ENCODE measurements at places on chromosomes 6 and 20. TPM values are rescaled to one million over a fixed set of nuclear protein-coding genes. Genes with fewer than 3 reads are reported as not detected.

- DNase-seq = no peak
Observed at GRCh38 chr6:107075951-107076381, 39.3 kb downstream of the BEND3 start.

- no peak for DNase-seq
Observed at GRCh38 chr6:153873541-153873940, 165.5 kb upstream of the OPRM1 start.

DNA sequence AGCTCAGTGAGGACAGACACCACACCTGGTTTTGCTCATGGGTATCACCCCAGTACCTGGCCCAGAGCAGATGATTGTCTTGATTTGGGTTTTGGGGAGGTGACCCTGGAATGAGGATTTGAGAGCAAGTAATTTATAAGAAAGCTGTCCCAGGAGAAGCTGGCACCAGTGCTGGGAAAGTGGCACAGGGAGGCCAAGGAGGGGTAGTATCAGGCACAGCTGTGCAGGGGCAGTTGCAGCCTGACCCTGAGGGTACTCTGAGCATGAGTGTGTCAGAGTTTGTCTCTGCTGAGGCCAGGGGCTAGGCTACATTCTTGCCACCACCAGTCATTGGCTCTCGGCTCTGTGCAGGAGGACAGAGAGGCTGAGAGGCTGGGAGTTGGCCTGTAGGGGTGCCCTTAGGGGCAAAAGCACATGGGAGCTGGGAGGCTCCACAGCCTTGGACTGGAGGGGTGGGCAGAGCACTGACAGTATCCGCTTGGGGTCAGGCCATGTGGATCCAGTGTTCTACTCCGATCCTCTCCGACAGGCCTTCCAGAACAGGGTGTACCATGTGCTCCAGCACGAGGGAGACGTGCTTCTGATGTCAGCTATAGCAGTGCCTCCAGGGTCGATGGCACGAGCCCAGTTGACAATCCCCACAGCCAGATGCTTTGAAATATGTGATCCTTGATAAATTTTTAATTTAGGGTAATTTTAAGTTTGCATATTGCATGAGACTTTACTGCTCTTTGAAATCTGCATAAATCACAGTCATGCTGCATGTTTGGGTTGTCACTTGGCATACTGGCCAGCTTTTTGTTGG lies 121.3 kb downstream of the PHACTR3 start:
- DNase-seq = no peak

DNA sequence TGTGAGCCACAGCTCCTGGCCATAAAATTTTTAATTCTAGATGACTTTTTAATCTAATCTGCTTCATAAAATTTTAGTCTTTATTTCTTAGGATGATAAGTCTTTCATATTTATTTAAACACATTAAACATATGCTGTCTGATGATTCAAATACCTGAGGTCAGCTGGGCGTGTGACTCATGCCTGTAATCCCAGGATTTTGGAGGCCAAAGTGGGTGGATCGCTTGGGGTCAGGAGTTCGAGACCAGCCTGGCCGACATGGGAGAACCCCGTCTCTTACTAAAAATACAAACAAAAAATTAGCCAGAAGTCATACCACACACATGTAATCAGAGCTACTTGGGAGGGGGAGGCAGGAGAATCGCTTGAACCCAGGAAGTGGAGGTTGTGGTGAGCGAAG lies 53.1 kb downstream of the RBM24 start:
- DNase-seq = no peak

GRCh38 chr6:133131621-133132465 lies 109.3 kb upstream of the EYA4 start:
- DNase-seq = no peak

GRCh38 chr20:60295214-60295613 lies 337.0 kb downstream of the CDH26 start:
- DNase-seq = no peak

DNA sequence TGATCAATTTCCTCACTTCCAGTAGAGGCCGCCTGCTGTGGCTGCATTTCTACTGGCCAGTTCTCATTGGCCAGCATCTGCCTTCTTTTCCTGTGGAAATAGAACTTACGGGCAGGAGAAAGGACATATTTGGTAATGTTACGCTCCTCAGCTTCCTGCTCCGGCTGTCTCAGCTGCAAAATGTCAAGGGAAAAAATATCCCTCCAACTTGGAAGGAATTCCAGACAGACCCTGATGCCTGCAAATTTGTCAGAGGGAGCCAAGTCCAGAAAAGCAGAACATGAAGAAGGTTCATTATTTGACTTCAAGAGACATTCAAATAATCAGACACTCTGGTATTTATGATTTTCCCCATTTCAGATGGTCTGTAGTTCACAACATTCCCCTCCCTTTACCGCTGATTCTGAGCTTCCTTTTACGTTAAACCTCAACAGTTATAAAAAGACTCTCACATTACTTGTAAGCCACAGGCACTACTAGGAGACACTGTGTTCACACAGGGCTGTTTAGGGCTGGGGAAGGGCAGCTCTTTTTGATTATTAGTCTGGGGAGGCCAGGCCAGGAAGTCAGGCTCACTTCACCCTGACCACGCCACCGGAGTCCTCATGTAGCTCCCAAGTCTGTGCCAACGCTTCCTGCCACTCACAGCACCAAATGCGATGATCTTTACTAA lies 179.6 kb upstream of the CCN2 start:
- DNase-seq = peak; percentile 30

- DNase-seq = no peak
Observed at GRCh38 chr20:25257130-25257529, 9.2 kb downstream of the PYGB start.

- DNase-seq = peak; percentile 51
Observed at GRCh38 chr6:12957321-12958051, 240.9 kb downstream of the PHACTR1 start.

GRCh38 chr6:166643891-166644590 lies 17.0 kb upstream of the RPS6KA2 start:
- DNase-seq = no peak

DNA sequence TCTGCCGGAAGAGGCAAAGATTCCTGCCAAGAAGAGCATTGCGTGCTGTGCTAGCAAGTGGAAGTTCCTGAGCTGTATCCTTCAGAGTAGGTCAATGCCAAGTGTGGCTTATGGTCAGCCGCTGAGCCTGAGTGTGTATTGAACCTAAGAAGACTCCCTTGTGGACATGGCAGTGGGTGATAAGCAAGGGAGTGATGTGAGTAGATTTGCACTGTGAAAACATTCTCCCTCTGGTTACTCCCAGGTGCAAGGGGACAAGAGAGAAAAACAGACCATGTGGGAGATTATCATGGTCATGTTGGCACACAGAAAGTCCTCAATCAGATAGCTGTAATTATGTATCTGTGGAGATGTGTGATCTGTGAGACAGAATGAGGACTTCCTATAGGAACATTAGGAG lies 6.1 kb upstream of the TMEM74B start:
- DNase-seq = no peak

DNA sequence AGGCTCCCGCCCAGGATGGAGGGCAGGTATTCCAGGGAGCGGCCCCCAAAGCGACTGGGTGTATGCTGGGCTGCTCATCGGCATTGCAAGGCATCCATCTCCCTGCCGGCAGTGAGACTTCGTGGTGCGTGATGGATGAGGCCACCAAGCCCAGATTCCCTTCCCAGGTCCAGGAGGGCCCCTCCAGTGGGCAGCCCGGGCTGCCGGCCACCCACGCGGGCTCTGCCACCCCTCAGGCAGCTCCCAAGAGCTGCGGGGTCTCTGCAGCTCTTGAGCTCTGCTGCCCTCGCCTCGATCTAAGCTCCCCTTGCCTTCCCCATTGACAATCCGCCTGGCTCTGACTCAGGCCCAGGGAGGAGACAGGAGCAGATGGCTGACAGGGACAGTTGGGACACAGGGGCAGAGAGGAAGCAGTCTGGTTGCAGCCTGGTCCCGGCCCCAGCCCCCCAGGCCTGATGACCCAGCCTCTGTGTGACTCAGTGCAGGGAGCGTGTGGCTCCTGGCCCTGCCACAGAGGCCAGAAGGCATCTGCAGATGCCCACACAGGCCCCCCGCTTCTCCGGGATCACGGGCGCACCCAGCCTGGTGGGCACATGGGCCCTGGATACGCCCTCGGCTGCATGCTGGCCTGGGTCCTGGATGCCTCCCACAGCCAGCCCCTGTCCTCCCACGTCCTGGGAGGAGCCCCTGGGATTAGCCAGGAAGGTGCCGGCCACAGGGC lies 33.0 kb downstream of the SLCO4A1 start:
- DNase-seq = no peak

GRCh38 chr20:3313683-3314065 lies 74.7 kb upstream of the SLC4A11 start:
- peak; percentile 16 for DNase-seq

DNA sequence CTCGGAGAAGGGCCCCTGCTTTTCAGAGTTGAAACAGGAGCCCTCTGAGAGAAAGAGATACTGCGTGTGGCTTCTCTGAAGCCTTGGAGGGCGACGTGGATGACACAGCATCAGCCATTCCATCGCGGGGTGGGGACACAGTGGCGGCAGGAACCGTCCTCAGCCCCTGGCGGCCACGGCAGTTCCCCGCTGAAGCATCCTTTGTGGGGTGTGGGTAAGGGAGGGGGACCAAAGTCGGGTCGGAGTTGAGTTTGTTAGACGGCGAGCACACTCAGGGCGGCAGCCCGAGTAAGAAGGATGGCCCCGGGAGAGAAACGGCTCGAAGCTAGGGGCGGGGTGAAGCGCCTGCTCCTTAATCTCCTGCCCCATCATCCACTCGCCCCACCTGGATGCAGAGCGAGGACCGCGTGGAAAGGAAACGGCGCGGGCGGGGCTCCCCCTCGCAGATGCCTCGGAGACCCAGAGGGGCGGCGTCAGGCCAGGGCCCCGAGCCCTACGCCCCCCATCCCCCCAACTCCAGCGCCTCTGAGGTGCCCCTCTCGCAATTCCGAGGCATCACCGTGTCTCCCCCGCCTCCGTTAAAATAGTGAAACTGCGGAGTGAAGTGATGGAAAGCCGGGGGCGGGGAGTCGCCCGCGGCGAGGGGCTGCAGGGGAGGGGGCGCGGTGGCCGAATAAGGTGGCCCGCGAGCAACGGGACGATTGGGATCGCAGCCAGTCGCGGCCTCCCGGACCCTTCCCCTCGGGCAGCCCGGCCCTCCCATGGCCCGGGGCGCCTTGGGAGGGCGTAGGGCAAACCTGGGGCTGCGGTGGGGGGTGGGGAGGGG lies 796 bp upstream of the RREB1 start:
- peak; percentile 53 for DNase-seq

DNA sequence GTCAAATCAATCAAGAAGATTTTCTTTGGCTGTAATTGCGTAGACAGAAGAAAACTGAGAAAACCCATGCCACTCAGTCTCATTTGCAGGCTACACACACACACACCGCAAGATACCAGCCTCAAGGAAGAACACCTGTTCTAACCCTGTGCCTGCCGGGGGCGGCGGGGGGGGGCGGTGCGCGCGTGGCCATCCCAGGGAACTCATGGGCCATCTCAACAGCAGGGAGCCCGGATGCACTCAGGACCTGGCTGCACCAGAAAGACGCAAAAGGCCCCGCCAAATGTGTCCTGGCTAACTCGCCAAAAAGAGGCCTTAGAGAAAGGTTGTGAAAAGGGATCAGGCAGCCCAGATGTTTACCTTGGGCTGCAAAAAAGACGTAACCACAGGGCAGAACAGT lies 2.1 kb downstream of the B3GAT2 start:
- DNase-seq = peak; percentile 18

DNA sequence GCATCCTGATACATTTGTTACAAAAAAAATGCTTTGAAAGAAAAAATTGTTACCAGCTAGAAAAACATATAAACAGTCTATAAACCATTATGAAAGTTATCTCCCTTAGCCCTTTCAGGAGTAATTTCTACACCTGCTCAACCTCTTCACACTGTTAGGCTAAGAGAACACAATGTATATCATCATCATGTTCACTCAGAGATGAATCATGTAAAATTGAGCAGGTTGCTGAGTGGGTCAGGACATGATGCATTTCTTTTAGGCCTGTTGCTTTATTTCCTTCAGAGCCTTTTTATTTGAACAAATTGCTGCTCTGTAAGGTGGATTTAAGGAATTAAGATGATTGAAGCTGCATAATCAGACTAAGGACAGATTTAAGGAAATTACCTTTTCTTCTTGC lies 531.3 kb upstream of the MAN1A1 start:
- no peak for DNase-seq

DNA sequence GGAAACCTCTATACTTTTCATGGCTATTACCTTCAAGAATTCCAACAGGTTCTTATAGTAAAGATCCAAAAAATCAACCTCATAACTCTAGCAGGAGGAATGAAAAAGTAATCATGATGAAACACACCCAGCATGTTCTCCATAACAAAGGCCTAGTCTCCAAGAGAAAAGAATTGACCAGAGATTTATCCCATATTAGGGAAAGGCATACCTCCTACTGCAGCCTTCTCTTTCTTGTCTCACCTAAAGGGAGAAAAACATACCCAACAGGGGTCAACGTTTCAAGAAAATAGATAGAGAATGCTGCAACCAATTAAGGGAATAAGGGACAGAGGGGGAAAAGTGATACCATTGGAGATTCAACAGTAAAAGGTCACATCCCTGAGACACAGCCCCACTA lies 262.5 kb downstream of the FRK start:
- no peak for DNase-seq

- DNase-seq = no peak
Observed at GRCh38 chr6:157471077-157471686, 90.2 kb downstream of the ZDHHC14 start.

- no peak for DNase-seq
Observed at GRCh38 chr20:60171313-60171712, 213.1 kb downstream of the CDH26 start.

DNA sequence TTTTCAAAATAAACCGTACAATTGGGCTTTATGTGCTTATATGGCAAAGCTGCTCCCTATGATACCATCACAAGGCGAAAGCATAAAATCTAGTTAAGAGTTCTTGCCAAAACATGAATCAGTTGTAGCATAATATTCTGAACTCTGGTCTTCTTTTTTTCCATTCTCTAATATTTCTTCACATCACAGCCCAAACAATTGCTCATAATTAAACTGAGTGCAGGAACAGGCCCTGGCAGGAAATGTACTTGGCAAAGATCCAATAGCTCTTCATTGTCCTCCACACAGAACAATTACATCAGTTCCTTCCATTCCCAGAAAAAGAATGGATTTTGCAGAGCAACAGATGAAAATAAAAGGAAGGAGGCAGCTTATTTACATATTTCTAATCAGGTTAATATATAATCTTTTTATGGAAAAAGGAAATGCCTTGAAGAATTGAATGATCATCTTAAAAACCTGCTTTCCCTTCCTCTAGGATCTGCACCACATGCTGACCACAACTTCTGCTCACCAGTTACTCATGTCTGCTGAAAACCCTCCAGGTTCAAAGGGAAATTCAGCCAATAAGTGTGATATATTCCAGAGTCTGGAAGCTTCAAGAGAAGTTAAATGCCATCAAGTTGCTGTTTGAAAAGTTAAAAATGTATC lies 123.3 kb upstream of the COL21A1 start:
- peak; percentile 76 for DNase-seq

Gene MAN1A1
- 21.1 TPM for total RNA-seq

Gene IRF4
- 3.7 TPM for total RNA-seq

Gene RPS6KA2
- total RNA-seq = 21.7 TPM

Gene MAK
- 5.3 TPM for total RNA-seq

Gene TRAPPC3L
- total RNA-seq = 0.39 TPM

Gene C6orf118
- total RNA-seq = 5.6 TPM

Gene STMND1
- 19.3 TPM for total RNA-seq

Gene KIF25
- 1.6 TPM for total RNA-seq

Gene C4A
- 123 TPM for total RNA-seq

Gene NR2E1
- total RNA-seq = 0.12 TPM
